ENCODE measurements at places on chromosomes 3 and 15. TPM values are rescaled to one million over a fixed set of nuclear protein-coding genes. Genes with fewer than 3 reads are reported as not detected.

Gene GOLGA6B
- total RNA-seq, result not detected

Gene CTNNB1
- total RNA-seq, result 348 TPM

Gene TNNC1
- total RNA-seq, result 2.5 TPM

Gene PTX3
- total RNA-seq, result 0.38 TPM

Gene CHAC1
- total RNA-seq, result 3.1 TPM

Gene ACTC1
- total RNA-seq, result 10.7 TPM

Gene PEX5L
- 0.25 TPM for total RNA-seq

Gene GOLGA6L4
- total RNA-seq, result 2.0 TPM

- DNase-seq, result no peak
Observed at GRCh38 chr3:56858331-56858730, 56.6 kb upstream of the ARHGEF3 start.

DNA sequence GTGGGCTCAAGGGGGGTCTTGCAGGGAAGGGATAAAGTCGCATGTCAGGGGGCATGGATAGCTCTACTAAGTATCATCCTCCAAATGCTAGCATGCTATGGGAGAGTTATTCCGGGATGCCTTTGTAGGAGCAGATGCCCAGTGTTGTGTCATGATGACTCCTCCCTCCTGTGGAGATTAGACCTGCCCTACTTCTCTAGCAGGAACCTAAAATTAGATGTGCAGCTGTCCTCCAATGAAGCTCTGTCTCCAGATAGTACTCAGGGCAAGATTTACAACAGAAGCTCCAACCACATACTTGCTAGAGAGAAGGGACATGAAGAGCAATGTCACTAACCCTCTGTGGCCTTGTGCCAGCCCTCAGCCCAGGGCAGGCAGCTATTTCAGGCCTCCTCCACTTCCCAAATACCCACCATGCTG lies 82.5 kb downstream of the AGBL1 start:
- no peak for DNase-seq

DNA sequence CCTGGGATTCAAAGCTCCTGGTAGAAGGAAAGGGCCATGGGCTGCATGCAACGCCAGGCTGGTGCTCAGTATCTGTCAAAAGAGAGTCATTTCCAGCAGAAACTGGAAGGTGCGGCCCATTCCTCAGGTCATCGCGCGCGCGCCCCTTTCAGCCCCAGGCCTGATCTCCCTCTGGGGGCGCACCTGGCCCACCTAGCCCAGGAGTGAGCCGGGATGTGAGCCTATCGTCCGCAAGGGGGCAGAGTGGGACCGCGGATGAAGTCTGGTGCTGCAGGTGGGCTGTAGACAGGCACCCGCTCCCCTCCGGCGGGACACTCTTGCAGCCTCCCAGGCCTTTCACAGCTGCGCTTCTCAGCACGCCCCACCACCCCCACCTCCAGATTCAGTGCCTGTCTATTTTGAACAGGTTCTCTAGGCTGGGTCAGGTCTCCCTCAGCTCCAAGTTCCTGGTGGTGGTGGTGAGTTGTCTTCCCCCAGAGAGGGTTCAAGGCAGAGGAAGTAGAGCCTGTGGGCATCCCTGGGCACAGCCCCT lies 5.8 kb upstream of the RPL29 start:
- DNase-seq, result peak; percentile 71

- no peak for DNase-seq
Observed at GRCh38 chr3:82355228-82355627, 593.8 kb upstream of the GBE1 start.

DNA sequence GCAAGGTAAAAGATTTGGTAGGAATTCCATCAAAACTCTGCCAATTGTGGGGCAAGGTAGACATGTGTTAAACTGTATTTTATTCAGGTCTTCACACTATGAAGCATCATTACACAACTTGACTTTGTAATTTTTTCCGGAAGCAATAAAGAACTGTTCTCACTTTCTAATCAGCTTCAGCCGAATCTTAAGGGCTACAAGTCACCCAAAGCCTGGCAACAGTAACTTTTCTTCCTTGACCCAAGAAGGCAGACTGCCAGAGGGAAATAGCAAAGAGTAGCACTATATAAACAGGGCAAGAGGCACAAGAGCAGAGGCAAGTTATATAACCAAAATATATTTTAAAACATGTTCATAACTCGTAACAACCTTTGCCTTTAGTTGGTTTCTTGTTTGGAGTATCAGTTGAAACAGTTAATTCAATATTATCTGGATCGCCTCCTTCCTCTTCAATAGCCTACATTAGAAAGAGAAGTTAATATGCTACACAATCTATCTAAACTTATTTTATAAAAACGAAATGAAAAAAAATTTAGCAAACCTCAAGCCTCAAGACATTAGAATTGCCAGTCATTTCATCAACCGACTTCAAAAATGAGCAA lies 1.4 kb downstream of the SLTM start:
- no peak for DNase-seq

DNA sequence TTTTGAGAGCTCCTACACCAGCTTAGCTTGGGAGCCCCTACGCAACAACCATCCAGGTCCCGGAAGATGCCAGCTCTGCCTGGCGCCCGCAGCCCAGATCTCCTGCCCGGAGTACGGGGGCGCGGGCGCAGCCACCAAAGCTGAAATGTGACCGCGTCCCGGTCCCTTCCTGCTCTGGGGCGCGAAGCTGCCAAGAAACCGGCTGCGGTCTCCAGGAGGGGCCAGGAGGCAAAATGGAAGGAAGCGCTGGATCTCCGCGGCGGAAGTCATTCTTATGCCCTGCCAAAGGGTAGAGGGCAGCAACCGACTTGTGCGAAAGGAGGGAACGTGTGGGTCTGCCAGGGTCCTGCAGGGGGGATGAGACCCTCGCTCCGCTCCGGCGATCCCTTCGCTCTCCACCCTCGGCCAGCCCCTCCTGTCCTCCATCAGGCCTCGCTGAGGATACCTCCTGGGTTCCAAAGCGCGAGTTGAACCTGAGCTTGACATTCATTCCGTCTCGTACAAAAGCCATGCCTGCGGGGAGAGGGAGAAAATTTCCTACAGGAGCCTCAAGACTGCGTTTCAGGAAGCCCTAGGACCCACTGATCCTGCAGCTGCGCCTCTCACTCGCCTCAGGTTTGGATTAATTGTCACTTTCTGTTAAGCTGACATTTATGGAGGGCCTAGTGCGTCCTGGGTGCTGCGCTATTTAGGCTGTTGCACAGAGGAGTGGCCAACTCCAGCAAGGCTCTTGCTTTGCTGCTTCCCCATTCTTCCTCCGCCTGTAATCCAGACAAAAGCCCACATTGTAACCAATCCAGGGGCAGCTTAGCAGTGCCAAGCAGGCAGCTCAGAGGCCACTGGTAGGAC lies 98.3 kb upstream of the VGLL3 start:
- DNase-seq, result peak; percentile 45

GRCh38 chr3:45209526-45209925 lies 16.6 kb downstream of the TMEM158 start:
- no peak for DNase-seq

GRCh38 chr3:141738891-141739363 lies 829 bp downstream of the RNF7 start:
- no peak for DNase-seq

DNA sequence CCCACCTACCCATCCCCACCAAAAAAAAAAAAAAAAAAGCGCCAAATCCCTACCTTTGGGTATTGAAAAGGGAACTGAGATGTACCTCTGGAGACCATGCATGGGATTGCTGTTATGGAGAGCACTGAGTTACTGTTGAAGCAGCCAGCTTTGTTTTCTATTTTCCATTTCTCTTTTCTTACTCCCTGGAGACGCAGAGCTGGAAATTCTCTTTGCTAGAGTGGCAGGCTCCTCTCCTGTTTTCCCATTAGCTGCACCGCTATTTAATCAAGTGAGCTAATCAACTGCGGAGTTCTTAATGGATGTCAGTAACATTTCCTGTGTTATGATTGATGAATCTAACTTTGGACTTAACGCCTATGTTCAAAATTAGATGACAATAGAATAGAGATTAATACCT lies 136.1 kb upstream of the LMCD1 start:
- no peak for DNase-seq

DNA sequence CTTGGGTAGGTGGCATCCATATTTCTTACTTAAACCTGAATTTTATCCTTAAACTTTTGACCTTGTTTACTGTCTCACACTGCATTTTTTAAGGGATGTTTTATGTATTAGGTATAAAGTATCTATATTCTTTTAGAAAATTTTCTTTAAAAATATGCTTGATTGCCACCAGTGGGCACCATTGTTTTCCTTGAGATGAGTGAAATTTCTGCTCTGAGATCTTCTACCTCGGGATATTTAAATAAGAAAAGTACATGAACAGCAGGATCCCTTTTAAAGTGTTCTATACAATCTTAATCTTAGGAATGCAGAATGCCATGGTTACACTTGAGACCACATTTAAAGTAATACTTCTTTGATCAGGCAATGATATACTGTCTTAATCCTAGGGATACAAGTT lies 108.7 kb downstream of the SLMAP start:
- DNase-seq, result no peak

- no peak for DNase-seq
Observed at GRCh38 chr3:143234526-143234925, 115.0 kb downstream of the CHST2 start.

GRCh38 chr3:32983124-32983523 lies 31.7 kb downstream of the CCR4 start:
- no peak for DNase-seq

DNA sequence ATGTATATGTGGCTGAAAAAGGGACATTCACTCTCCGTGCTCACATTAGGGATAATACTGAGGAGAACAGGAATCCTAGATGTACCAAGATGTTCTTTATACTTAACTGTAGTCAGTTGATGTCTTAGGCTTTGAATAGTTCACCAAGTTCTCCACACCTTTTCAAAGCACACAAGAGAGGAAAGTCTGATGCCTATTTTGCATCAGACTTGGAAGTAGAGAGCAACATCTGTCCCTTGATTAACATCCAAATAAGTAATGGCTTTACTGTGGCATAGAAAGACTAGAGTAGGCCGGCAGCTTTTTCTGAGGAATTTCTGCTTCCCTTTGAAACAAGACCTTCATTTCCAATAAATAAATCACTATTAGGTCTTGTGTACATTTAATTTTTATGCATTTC lies 34.0 kb downstream of the PIGB start:
- DNase-seq, result no peak

DNA sequence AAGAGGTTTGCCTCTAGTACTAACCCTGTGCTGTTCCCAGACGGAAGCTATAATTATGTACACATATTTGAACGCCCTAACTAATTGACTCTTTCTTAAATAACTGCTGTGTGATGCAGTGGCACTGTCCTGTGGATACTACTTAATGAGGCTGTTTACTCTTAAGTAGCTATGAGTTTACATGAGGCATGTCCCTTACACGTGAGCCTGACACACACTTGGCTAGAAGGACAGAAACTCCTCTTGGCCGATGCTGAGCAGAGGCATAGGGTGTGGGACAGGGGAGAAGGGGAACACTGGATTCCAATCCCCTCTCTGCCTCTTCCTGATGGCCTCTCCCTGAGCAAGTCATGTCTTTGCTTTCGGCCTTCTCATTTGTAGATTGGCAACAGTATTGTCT lies 21.9 kb downstream of the EHD4 start:
- DNase-seq, result no peak

- DNase-seq, result no peak
Observed at GRCh38 chr15:100722551-100723314, 120.3 kb downstream of the ASB7 start.

DNA sequence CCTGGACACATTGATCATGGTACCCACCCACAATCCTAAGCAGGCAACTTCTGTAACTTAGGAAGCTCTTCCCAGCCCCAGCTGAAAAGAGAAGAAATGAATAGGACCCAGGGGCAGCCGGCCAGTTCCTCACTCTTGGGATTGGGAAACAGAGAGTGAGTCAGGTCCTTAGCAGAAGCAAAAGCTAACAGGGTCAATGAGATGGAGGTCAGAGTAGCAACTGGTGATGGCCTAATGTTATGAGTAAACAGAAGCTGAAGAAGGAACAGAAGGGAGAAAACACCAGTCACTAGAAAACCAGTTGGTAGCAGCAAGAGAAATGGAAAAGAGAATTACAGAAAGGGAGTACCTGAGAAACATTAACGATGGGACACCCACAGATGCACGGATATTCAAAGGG lies 20.0 kb downstream of the RIOX2 start:
- no peak for DNase-seq

- no peak for DNase-seq
Observed at GRCh38 chr3:33786565-33787327, 11.7 kb upstream of the PDCD6IP start.

GRCh38 chr3:184953401-184953800 lies 141.4 kb downstream of the VPS8 start:
- DNase-seq, result no peak

DNA sequence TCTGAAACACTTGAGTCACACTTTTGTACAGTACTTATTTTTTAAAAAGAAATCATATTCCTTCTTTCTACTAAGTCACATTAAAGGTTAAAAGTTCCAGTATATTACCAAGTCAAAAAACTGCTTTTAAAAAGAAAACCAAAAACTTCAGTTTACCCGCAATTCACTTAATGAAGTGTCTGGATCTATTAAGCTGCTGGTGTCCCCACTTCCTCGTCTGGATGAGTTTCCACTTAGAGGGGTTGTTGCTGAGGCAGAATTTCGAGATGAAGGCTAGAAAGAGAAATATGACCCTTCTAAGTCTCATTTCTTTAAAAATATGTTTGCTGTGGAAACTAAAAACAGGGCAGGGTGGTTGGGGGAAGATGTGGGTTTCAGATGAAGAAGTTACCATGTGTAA lies 79.7 kb downstream of the LRRFIP2 start:
- DNase-seq, result no peak

GRCh38 chr3:13292375-13292774 lies 127.7 kb downstream of the NUP210 start:
- no peak for DNase-seq

DNA sequence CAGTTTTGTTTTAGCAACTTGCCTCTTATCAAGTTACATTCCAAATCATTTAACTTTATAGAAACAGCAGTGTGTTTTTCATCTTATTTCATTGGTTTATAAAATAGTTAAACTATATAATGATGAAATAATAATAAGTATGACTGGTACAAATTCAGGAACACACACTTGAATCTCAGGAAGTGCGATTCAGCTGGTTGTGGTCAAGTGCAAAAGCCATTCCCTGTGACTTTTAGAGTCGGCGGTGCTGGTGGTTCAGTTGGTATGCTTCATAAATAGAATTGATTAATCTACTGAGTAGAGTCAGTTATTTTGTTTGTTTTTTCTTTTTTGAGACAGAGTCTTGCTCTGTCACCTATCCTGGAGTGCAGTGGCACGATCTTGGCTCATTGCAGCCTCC lies 22.7 kb downstream of the SACM1L start:
- DNase-seq, result no peak

DNA sequence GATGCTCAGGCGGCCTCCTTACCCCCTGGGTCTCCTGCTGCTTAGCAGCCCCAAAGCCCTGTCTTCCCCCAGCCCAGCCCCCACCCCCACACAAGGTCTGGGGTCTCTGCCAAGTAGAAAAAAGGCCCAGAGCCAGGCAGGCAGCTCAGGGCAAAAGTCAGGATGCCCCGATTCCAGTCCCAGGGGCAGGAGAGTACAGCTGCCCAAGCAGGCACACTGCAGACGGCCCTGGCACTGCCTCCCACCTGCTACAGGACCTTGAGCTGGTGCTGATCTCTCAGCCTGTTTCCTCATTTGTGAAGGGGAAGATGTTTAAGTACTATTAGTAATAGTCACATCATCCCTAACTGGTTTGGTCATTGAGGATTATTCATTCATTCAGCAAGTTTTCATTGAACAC lies 12.6 kb downstream of the TMEM43 start:
- DNase-seq, result no peak

All from mucosa of descending colon (tissue), 3 donors.